Breast epithelium (tissue), 4 donors: ENCODE measurements at places on chromosomes 1 and 21. TPM values are rescaled to one million over a fixed set of nuclear protein-coding genes. Genes with fewer than 3 reads are reported as not detected.
A peak's percentile ranks its signal among the peaks of the same experiment; 100 is the strongest.

DCST2 gene
- total RNA-seq, result 0.48 TPM

CD101 gene
- 0.32 TPM for total RNA-seq

- H3K27me3 ChIP-seq, result no peaks in the 10 kb centered on the region
- no peak overlapping the region for H3K27ac ChIP-seq
- no peaks in the 10 kb centered on the region for H3K36me3 ChIP-seq
Observed at GRCh38 chr1:230280906-230281413, 145.2 kb downstream of the PGBD5 start.

DNA sequence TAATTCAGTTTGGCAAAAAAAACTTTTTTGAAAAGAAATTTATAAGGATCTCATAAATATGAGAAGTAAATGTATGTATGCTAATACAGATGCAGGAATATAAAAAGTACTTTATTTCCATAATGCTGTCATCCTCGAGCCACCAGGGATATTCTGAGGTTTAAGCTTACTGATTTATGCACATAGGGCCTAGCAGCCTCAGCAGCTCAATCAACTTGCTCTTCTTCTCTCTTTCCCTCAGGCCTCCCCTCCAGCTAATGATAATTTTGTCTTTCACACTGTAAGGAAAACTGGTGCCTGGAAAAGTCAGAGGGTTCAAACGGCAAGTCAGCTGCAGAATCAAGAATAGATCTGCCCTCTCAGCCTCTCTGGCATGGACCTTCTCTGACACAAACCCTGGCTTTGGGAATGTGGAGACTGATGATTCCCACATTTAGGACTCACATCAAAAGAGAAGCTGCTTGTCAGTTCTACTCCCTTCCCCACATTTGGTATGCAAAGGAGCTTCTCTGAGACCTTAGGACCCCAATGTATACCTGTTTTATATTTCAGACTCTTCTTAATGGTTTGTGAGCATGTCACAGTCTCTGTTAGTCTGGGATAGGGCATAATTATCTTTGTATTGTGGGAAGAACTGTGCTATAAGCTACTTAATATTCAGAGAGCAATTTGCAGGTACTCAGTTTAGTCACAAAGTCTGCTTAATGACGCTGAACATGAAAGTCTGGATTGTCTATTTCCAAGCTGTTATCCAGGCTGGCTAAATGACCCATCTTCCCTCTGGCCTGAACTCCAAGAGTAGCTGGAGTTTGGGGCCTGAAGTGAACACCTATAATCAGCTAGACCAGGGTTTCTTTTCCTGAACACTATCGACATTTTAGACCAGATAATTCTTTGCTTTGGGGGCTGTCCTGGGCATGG, 52.1 kb upstream of the DIPK1A start:
- no peak overlapping the region for H3K4me3 ChIP-seq
- no peak overlapping the region for H3K27ac ChIP-seq
- H3K27me3 ChIP-seq, result no peaks in the 10 kb centered on the region
- no peaks in the 10 kb centered on the region for H3K4me1 ChIP-seq

DNA sequence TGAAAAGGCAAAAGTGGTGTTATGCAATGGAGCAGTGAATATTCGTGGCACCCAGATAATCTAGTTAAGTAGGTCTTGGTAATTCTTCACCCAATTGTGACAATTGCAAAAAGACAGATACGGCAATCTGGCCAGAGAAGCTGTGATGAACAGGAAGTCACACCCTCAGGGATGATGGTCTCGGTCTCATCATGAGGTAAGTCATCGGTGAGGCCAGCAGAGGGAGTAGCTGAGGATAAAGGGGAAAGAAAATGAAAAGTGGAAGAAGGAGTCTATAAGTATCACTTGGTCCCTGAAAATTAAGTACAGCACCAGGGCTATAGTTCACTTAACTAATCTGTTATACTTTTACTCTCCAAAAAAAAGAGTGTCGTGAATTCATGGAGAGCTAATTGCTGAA, 258.8 kb upstream of the NCAM2 start:
- no peak overlapping the region for H3K4me3 ChIP-seq
- H3K27ac ChIP-seq, result no peak overlapping the region
- DNase-seq, result no peak
- H3K27me3 ChIP-seq, result no peaks in the 10 kb centered on the region
- H3K4me1 ChIP-seq, result no peaks in the 10 kb centered on the region
- H3K36me3 ChIP-seq, result no peaks in the 10 kb centered on the region

DNA sequence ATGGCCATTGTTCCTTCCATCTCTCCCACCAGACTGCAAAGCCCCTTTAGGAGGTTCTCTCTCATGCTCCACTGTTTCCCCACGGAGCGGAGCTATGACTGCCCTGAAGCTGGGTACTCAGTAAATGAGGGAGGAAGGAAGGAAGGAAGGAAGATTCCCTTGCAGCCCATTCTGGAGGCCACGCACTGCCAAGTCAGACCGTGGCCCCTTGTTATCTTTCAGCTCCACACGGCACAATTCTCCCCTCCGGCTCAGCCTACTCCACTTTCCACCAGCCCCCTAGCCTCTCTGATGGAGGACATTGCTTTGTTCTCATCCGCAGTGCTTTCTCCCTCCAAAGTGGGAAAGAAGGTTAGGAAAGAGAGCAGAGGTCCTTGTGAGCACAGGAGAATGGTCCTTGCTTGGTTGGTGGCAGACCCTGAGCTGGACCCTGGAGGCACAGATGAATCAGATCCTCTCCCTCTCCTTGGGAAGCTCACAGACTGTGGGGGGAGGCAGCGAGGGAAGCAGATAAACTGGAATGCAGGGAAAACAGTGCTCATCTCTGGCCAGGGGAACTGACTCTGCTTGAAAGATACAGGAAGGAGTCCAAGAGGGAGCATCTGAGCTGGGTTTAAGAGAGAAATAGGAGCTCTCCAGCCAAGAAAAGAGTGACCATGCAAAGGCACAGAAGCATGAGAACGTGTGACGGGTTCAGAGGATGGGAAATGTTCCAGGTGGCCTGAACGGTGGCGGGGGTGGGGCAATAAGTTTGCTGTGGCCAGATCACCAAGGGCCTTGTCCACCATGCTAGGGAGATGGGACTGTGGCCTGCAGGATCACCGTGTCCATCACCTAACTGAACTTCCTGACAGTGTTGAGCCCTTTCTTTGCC, 52.6 kb downstream of the GLIS1 start:
- H3K36me3 ChIP-seq, result no peaks in the 10 kb centered on the region
- H3K27me3 ChIP-seq, result no peaks in the 10 kb centered on the region
- no peak for DNase-seq
- H3K4me3 ChIP-seq, result no peak overlapping the region
- no peaks in the 10 kb centered on the region for H3K4me1 ChIP-seq
- no peak overlapping the region for H3K27ac ChIP-seq

- no peak overlapping the region for H3K27ac ChIP-seq
- no peaks in the 10 kb centered on the region for H3K36me3 ChIP-seq
- H3K4me1 ChIP-seq, result no peaks in the 10 kb centered on the region
Observed at GRCh38 chr1:94607398-94607797, 65.8 kb upstream of the F3 start.

DNA sequence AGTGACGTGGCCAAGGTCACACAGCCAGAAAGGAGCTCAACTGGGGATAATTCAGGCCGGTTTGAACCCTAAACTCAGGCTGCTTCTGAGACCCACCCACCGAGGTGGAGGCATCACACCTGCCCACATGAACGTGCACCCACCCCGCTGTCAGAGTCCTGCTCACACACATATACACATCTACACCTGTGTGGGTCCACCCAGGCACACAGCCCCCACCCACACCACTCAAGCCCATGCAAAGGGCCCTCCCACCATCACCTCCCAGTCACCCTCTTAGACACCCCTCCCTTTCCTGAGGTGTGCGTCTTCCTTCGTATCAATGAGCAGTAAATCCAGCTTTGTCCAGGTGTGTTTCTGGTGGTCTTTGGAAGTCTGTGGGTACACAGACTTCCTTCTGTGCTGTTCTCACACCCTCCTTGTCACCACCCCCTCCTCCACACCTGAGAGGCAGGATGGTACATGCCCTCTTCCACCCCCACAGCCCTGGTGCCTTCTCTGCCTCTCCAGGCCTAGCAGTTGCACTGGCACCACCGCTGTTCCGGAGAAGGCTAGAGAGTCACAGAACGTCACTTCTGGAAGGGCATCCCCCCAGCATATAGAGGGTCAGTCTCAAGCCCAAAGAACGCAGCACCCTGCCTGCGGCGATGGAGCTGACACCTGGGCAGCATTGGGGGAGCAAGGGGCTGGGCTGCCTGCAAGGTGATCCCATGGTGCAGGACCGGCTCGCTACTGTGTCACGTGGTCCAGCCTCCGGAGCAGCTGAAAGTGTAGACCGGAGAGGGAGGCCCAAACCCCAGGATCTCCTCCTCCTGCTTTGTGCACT, 18.9 kb upstream of the FAM131C start:
- no peaks in the 10 kb centered on the region for H3K27me3 ChIP-seq
- H3K27ac ChIP-seq, result peak overlapping the region; percentile 60
- DNase-seq, result no peak
- no peak overlapping the region for H3K4me3 ChIP-seq
- H3K4me1 ChIP-seq, result no peaks in the 10 kb centered on the region

- no peaks in the 10 kb centered on the region for H3K27me3 ChIP-seq
- H3K4me1 ChIP-seq, result peaks cover 3% of the 10 kb centered on the region
- H3K36me3 ChIP-seq, result no peaks in the 10 kb centered on the region
Observed at GRCh38 chr1:51624855-51625254, 8.0 kb downstream of the OSBPL9 start.

DNA sequence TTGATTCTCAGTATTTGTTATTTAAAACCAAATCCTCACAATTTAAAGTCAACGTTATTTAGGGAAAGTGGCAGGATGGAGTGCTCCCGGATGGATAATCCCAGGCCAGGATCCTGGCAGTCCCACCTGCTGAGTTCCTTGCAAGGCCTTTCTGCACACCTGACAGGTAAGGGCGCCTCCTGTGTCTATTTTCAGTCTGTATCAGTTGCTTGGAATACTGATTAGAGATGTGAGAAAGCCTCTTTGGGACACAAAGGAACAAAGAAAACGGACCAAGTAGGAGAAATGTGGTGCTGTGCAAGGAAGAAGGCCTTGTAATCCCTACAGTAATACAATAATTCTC, 12.2 kb downstream of the STYXL2 start:
- H3K36me3 ChIP-seq, result no peaks in the 10 kb centered on the region
- no peak overlapping the region for H3K4me3 ChIP-seq
- H3K27ac ChIP-seq, result no peak overlapping the region
- H3K4me1 ChIP-seq, result no peaks in the 10 kb centered on the region
- H3K27me3 ChIP-seq, result no peaks in the 10 kb centered on the region
- no peak for DNase-seq

DNA sequence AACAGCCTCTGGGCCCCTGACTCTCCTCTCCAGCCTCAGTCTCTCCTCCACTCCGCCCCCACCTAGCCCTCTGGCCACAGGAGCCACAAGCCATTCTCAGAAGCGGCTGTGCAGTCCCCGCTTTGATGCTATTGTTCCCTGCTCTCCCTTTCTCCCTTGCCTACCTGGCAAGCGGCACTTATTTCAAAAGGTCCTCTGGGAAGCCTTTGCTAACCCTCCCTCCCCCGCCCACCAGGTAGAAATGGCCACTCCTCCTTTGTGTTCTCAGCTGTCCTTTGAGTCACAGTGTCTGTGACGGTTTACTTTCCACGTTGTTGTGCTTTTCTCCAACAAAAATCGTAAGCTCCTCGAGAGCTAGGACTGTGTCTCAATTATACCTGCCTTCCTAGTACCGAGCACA, 338.4 kb upstream of the PROX1 start:
- H3K4me1 ChIP-seq, result no peaks in the 10 kb centered on the region
- no peak for DNase-seq
- no peak overlapping the region for H3K4me3 ChIP-seq
- no peak overlapping the region for H3K27ac ChIP-seq
- H3K36me3 ChIP-seq, result no peaks in the 10 kb centered on the region
- H3K27me3 ChIP-seq, result no peaks in the 10 kb centered on the region

MATN1 gene
- total RNA-seq, result not detected

DNA sequence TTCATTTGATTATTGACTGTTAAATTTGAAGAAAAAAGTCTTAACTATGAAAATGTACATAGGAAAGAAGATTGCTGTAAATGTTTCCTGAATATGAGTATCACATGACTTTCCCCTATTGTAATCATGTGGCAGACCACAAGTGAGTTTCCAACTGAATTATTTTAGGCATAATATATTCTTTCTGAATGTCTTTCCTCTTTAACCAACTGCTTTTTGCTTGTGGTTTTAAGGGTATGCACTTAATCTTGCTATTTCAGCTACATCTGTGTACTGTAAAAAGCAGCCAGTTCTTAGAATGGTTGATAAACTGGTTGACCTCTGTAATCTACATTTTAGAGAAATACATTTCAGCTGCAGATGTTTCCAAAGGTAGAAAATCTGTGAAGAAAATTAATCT, 400.7 kb downstream of the NEGR1 start:
- no peak overlapping the region for H3K27ac ChIP-seq
- no peaks in the 10 kb centered on the region for H3K36me3 ChIP-seq
- no peaks in the 10 kb centered on the region for H3K4me1 ChIP-seq
- no peaks in the 10 kb centered on the region for H3K27me3 ChIP-seq
- DNase-seq, result no peak
- no peak overlapping the region for H3K4me3 ChIP-seq

XCL2 gene
- not detected for total RNA-seq
